ENCODE measurements at places on chromosomes 3 and 15.

GRCh38 chr3:108598375-108598774, 8.9 kb downstream of the DZIP3 start:
- no peak for DNase-seq

- DNase-seq: no peak
These were observed 710.3 kb downstream of the PDCD6IP start for GRCh38 chr3:34508732-34509131.

- DNase-seq: no peak
These were observed 68.1 kb downstream of the MEIS2 start for GRCh38 chr15:37032091-37032775.

- no peak for DNase-seq
These were observed 105.9 kb upstream of the HERC1 start for GRCh38 chr15:63939531-63940130.

DNA sequence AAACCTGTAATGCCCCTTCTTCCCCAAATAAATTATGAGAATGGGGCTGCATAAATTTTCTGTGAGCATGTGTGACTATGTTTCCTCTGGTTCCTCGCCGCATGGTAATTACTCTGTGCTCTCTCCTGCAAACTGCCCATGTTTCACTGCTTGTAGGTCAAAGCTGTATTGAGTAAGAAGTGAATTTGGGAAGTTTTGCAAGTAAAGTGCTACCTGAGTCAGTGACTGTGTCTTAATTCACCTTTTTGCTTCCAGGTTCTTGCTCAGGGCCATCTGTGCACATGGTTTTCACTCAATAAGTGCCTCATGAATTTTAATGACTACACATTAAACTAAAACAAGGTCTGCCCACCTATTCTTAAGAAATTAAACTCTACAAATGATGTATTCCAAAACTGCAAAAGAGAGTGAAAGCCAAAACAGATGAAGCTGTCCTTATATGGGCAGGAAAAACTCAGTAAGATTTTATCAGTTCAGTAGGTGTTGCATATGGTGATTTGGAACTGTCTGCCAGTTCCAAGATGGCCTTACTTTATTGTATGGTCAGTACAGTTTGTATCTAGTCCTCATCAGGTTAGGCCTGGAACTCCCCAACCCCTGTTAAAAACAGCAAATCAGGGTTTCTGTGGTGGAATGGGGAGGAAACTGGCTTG, 100.0 kb downstream of the LPP start:
- DNase-seq: no peak

DNA sequence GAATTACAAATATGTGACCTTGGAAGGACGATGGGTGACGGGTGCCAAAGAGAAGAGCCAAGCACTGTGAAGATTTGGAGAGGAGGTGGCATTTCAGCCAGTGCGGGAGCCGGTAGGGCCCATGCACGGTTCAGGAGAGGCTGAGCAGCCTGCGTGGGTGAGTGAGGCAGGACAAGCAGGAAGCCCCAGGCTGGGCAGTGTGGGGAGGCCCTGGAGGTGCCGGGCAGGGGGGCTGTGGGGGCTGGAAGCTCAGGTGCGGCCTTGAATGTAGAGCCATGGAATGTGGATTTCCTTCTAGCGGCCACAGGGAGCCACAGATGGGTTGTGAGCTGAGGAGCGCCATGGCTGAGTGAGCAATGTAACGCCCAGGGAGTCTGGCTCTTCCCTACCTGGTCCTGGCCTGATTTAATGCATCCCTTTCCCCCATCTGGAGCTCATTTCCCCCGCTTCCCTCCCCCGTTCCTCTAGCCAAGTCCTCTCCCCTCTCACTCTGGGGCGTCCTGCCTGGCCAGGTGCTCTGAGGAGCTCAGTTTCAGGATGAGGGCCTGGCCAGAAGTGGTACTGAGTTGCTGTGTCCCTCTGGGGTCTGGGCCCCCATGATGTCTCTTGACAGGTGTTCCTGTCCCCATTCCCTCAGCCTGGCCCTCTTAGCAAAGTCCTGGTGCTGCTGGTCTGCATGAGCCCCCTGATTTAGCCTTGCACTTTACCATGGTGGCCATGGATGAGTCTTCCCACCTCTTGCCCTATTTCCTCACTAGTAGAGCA, 41.8 kb upstream of the IQSEC1 start:
- DNase-seq: no peak

GRCh38 chr3:149783576-149783975, 8.8 kb downstream of the ANKUB1 start:
- DNase-seq: no peak

DNA sequence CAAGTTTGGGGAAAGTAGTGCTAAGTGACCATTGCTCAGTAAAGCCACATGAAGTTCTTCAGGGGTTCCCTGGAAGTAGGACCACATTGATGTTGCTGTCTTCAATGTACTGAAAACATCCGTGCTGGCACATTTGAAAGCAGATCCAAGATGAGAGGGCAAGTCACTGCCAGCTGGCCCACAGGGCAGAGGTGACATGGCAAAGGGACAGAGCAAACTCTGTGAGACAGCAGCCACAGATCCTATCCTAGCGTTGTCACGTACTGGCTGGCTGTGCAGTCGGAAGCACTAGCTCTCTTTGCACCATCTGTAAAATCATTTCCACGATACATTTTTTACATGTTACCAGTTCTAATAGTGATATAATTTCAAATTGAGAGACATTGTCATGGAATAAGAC, 13.8 kb downstream of the MUC13 start:
- no peak for DNase-seq

DNA sequence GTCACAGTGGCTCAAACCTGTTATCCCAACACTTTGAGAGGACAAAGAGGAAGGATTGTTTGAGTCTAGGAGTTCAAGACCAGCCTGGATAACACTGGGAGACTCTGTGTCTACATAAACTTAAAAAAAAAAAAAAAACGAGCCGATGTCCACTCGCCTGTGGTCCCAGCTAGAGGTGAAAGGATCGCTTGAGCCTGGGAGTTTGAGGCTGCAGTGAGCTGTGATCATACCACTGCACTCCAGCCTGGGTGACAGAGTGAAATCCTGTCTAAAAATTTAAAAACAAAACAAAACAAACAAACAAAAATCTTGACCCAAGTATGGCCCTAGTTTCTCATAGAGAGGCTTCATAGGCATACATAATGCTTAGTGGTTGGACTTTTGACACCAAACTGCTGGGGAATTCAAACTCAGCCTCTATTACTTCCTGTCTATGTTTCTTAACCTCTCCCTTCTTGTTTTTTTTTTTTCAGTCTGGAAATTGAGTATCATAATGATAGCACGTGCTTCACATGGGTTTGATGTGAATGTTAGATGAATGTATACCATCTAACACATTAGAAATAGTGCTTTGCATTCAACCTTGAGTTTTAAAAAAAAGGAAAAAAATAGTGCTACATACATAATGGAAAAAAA, 46.4 kb upstream of the CAPN7 start:
- DNase-seq: no peak

DNA sequence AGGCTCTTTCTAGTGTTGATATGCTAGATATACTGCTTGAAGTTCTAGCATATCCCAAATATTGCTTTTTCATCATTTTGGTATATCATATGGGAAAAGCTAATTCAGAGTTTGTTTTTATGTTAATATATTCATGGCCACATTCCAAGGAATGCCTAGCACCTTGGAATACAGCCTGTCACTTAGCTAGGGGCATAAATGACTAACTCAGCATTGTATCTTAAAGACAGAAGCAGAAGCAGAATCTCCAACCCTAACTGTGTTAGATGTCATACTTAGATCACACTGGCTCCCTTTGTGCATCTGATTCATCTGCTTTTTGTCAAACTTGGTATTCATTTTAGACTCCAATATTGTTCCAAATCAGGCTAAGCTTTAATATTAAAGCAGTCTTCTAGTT, 130.8 kb upstream of the TSPAN3 start:
- DNase-seq: no peak

DNA sequence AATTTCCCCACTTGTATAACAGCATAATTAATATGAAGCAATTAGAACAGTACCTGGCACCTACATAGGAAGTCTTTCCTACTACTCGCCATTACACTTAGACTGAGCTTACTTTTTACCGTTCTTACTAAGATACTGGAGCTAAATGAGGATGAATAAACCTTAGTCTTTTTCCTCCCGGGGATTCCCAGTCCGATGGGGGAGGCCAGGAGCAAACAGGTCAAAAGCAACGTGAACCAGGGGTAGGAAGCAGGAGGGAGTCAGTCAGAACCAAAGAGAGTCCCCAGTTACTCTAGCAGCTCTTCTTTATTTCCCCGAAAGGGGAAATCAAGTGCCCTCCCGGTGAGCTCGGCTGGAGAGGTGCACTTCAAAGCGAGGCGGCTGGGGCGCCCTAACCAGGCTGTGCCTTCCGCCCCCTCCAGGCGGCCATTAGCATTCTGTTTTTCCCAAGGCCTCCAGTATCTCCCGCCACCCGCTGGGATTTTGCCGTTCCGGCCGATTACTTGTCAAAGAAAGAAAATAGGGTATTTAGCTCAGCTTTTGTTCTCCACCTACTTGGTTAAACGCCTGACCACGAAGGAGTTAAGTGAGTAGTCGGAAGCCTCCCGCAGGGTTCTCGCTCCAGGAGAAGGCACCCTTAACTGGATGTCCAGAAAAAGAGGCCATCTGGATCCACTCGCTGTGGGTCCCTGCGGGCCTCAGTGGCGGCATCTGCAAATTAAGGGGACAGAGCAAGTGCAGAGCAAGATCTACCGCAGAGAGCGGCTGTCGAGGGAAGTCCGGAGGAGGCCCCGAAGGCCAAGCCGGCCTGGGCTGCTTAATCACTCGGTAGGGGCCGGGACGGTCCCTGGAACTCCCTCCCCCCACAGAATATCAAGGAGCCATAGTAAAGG, 6.3 kb upstream of the EOMES start:
- DNase-seq: no peak

DNA sequence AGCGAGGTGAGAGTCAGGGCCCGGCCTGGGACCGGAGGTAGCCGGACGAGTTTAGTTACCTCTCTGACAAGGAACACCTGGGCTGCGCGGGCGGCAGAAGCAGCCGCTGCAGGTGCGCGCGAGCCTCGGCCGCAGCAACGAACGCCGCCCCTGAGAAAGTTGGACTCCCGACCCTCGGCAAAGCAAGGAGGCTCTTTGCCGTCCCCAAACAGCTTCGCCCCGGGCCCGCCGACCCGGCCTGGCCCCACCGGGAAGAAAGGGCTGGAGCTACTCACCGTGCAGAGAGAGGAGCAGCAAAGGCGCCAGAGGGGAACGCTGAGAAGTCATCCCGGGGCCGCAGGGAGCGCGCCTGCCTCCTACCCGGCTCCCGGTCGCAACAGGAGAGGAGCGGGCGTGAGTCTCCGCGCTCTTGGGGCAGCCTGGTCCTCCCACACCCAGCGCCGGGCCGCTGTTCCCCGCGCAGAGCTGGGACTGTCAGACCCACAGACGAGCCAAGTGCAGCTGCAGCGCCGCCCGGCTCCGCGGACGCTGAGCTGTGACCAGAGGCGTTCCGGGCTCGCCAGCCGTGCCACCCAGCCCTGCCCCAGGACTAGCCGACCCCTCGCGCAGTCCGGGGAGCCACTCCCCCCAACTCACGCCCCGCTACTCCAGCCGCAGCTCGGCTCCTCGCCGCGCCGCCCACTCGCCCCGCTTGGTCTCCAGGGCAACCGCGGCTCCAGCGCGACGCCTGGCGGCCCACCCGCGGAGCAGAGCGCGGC, at the start of gene IGSF11:
Gene IGSF11, minus strand, starts transcription at position 591 of the 758 bp plus-strand sequence. Its CDS starts 264 bp downstream, at position 327.
- DNase-seq: peak; percentile 31

DNA sequence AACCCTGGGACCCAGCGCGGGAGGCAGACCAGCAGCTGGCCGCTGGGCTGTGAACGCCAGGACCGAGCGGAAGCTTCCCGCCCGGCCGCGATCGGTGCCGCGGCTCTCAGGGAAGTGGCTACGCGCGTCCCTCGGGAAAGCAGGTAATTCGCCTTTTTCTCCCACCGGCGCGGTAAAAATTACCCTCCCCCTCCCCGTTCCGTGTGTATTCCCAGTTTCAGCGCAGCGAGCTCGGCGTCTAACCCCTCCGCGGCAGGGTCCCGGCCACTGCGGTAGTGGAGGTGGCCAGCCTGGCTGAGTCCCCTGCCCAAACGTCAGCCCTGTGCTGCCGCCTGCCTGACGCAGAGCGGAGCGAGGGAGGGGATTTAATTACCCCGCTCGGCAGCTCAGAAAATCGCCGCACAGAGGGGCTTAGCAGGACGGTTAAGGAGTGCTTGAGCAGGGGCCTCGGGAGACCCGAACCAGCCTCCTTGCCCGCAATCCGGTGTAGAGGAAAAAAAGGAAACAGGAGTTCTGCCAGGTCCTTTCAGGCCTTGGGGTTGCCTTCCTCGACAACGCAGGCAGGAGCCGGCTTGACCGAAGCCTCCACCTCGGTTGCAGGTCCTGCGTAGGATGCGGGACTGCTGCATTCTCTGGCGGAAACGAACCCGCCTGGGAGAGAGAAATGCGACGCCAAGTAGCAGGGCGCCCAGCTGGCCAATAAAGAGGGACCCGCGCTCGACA, 2.9 kb downstream of the GATA2 start:
- no peak for DNase-seq

GRCh38 chr15:58931987-58932588, 1.4 kb downstream of the SLTM start:
- no peak for DNase-seq

DNA sequence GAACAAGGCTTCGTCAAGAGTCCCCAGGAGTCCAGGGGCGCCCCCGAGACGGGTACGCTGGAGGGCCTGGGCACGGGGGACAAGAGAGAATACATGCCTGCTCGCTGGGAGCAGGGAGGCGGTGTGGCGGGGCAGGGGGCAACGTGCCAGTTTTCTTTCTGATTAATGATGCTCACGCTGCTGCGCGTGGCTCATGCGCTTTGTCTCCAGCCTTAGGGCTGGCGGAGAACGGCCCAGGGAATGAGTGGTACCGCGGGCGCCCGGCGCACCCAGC, 408 bp upstream of the ARPP21 start:
- no peak for DNase-seq

DNA sequence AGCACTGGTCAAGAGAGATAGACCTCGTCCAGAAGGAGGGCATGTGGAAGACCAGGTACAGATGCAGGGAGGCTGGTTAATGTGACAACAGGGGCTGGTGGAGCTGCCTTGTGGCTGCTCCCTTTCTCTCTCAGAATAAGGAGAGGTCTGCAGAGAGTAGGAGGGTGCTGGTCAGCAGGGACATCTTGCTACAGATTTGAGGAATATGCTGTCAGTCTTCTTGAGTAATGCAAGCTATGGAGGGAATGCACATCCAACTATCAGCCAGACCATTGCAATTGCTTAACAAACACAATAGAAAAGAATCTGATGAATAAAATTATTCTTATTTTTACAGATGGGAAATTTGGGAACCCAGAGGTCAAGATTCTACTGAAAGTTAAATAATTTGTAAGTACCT, 20.3 kb upstream of the SIAH2 start:
- no peak for DNase-seq

GRCh38 chr3:37194533-37194932, 20.2 kb upstream of the LRRFIP2 start:
- DNase-seq: no peak

- DNase-seq: no peak
These were observed 130.3 kb downstream of the ATP8B4 start for GRCh38 chr15:49988766-49989165.

DNA sequence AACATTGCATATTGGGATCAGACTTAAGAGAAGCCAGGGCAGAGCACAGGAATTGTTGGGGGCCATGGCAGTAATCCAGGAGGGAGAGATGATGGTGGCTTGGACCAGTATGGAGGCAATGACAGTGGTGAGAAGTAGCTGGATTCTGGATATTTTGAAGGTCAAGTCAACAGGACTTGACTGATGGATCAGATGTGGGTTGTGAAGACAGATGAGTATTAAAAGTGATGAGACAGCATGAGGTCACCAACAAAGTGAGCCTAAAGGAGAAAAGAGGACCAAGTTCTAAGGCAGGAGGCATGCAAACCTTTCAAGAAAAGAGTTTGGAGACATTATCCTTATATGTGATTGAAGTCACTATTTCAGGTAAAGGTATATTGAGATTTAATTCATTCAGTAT, 56.6 kb upstream of the TIPARP start:
- DNase-seq: no peak

Measured in activated CD8-positive, alpha-beta memory T cell treated with anti-CD3 and anti-CD28 coated beads for 4 hours (primary cell).